ENCODE measurements at places on chromosomes 16 and 17.
A peak's percentile ranks its signal among the peaks of the same experiment; 100 is the strongest.

DNA sequence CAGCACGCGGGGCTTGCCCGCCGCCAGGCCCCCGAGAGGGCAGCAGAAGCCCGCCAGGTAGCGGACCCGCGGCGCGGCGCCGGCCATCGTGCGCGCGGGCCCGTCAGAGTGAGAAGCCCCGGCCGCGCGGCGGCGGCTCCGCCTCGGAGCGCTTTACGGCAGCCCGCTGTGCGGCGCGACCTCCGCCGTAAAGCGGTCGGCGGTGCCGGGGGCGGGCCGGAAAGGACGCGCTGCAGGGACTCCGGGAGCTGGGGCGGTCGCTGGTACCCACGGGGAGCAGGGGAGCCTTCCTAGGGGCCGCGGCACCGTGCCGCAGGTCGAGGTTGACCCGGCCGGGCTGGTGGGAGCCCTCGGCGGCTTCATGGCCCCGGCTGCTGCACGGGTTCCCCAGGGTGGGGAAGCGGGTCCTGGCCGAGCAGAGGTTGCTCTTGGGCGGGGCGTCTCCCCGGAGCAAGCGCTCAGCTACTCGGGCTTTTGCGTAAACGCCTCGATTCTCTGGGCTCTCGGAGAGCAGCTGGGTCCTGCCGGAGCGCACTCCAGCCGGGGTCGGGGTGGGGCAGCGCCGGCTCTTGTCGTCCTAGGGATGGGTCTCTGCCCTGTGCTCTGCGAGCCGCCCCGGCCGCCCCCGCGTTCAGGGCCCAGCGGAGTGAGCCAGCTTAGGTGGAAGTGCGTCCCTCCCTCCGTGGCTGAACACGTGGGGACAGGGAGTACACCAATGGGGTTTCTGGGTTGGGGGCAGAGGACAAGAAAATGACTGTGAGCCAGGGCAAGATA is at the start of gene FAAP100:
Gene FAAP100, minus strand, starts transcription at position 110 of the 774 bp plus-strand sequence. Its CDS starts 23 bp downstream, at position 87.
- DNase-seq, result peak; percentile 98

- DNase-seq, result no peak
Observed at GRCh38 chr16:63749276-63749675, 1372.6 kb downstream of the CDH11 start.

- peak; percentile 71 for DNase-seq
Observed at GRCh38 chr17:81735264-81736102, 23.4 kb downstream of the SLC25A10 start.

DNA sequence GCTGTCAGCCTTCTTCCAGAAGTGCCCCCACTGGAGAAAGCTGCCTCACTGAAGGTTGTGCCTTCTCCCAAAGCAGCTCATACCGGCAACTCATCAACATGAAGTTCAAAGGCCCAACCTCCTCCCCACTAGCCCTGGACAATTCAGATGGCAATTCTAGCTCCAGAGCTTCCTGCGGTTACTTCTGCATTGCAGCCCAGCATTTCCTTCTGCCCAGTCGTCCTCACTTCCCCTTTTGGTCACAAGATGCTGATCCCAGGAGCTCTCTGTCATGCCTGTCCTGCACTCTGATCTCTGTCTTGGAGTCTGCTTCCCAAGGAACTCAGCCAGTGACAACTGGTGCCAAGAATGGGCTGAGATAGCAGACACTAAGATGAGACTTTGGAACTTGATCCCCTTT is 178.2 kb upstream of the SOX9 start:
- DNase-seq, result no peak

DNA sequence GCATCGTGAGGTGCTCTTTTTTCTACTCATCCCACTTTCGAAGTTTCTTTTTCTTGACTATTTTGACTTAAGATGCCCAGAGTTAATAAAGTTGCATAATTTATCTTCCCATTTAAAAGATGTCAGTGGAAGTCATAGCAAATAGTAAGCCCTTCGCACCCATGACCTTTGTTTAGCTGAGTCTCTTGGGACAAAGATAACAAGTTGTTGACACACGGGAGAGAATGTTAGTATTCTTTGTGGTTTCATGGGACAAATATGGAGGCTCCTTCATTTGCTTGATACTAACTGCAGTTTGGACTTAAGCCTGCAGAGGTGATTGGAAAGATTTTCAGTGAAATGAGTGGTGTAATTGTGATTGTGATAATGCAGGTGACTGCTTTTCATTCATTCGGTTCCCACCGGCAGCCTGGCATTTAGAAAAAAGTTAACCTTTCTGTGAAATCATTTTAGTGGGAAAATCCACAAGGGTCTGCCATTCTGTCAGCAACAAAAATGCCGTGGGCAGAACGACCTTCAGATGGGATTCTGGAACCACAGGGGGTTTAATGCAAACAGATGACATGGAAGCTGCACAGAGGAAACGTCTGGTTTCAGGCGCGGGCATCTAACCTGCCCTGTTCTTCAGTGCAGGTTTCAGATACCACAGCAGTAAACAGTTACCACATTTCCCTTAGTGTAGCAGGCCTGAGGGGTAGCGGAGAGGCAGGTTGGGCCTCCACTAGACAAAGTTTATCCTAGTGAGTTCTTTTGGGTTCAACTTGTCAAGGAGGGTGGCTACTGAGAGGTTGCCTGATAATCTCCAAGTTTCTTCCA is 123.0 kb downstream of the RPTOR start:
- DNase-seq, result no peak

DNA sequence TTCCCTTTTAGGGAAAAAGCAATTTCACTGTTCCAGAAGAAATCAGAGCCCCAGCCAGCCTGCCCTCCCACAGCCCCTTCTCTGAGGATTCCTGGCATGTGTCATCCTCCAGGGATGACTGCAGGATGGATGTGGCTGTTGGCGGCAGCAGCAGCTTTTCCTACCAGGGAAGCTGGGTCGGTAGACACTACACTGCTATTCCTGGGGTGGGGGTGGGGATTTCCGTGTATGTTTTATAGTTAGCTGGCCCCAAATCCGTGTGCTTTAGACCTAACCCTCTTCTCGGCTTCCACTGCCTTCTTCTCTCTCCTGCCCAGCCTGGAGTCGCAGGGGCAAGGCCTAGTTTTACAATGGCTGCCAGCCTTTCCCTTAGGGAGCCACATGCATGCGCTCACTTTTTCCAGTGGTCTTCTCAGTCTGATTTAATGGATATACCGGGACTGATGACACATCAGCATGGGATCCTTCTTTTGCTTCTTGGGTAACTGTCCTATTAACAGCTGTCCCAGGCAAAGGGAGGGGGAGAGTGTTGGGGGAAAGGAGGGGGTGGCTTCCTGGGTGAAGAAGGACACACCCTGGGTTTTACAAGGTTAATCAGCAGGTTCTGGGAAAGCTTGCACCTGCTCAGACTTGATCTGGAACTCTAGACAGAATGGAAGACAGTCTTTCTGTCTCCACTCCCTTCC is 2.7 kb upstream of the NFE2L1 start:
- DNase-seq, result no peak

- no peak for DNase-seq
Observed at GRCh38 chr16:62079236-62079635, 43.0 kb upstream of the CDH8 start.

DNA sequence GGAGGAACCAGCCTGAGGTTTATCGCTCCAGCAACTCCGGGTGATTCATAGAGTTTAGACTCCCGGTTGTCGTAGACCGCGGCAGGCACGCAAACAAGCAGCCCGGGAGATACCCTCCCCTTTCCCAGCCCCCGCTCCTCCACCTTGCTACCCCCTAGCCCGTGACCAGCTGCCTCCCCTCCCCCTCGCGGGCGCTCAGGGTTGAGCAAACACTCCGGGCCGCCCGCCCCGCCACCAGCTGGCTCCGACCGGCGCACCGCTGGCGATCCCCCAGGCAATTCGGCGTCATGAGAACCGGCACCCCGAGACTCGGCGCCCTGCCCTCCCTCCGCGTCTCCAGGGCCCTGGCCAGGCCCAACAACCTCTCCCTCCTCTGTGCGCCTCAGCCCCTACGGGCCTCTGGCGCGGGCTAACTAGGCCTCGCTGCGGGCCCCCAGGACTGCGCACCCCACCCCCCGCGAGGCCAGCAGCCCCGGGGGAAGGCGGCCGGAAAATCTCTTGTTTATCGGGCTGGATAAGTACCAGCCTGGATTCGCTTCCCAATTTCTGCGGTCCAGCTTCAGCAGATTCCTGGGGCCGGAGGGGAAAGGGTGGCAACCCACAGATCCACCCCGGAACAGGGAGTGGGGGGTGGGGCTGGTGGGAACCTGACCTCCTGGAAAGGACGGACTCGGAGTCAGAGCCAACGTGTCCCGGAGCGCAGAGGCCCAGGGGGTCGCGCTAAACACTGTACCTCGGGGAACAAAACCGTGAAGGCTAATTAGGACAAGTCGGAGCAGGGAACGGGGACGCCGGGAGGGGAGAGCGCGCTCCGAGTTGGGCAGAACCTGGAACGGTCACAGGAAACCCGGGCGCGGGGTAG is 951 bp upstream of the GPRC5C start:
- peak; percentile 85 for DNase-seq

GRCh38 chr16:893360-893759 is 77.4 kb downstream of the LMF1 start:
- no peak for DNase-seq

- DNase-seq, result no peak
Observed at GRCh38 chr16:12995721-12996372, 94.4 kb downstream of the SHISA9 start.

GRCh38 chr17:46947216-46947615 is 24.3 kb downstream of the GOSR2 start:
- DNase-seq, result no peak

- DNase-seq, result no peak
Observed at GRCh38 chr17:82957961-82958561, 118.2 kb upstream of the ZNF750 start.

DNA sequence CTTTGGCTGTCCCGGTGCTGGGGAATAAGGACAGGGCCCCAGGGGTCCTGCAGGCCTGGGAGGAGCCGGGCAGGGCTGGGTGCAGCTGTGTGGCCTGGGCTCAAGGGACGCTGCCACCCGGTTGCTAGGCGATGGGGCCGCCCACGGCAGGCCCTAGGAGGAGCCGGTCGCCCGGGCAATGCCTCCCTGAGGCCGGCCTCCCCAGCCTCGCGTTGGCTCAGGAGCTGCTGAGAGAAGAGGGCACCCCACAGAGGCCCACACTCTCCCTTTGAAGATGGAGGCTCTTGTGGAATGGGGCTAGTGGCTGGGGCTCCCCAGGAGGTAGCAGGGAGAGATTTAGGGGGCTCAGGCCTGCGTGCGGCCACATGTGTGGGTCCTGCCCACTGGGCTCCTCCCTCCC is at the start of gene CIBAR2:
Gene CIBAR2, minus strand, starts transcription at position 109 of the 400 bp plus-strand sequence. CDS start 120 bp downstream, outside the sequence.
- DNase-seq, result no peak

GRCh38 chr16:69217433-69217832 is 30.5 kb downstream of the SNTB2 start:
- no peak for DNase-seq

DNA sequence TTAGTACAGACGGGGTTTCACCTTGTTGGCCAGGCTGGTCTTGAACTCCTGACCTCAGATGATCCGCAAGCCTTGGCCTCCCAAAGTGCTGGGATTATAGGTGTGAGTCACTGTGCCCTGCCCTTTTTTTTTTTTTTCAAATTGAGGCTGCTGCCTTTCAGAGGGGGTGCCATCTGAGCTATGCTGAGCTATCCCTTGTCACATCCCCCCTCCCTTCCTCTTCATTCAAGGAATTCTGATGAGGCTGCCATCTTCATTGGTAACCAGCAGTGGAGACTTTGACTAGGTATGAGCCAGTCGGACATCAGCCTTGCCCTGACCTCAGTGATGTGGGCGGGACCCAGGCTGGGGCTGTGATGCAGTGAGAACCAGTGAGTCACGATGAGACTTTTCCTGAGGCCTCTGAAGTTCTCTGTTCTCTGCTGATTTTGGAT is 24.4 kb upstream of the GPT2 start:
- no peak for DNase-seq

DNA sequence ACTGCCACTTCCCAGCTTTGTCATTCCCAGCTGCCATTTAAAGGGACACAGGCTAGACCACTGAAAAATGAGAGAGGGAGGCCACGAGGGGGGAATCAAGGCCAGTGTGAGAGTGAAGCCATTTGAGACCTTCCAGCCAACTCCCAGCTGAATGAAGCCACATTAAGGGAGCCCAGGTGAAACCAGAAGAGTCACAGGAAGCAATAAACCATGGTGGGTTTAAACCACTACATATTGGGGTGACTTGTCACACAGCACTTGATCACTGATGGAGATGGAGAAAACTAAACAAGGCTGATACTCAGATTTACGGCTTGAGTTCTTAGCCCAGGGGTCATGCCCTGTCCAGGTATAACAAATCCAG is 2.8 kb upstream of the NUBP1 start:
- DNase-seq, result no peak

DNA sequence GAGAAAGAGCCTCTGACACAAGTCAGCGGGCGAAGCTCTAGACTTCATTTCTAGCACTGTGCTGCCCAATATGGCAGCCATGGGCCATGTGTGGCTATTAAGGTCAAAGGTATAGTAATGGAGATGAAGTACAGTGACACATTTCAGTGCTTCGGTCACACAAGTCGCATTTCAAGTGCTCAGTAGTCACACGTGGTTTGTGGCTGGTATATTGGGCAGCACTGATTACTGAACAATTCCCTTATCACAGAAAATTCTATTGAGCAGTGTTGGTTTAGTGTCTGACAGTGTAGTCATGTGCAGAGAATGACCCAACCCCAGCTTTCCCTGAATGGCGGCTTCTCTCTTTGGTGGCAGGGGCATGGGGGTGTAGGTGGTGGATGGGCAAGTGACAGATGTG is 84.9 kb upstream of the SDK2 start:
- DNase-seq, result no peak

GRCh38 chr16:58647107-58647506 is 17.5 kb upstream of the CNOT1 start:
- no peak for DNase-seq

DNA sequence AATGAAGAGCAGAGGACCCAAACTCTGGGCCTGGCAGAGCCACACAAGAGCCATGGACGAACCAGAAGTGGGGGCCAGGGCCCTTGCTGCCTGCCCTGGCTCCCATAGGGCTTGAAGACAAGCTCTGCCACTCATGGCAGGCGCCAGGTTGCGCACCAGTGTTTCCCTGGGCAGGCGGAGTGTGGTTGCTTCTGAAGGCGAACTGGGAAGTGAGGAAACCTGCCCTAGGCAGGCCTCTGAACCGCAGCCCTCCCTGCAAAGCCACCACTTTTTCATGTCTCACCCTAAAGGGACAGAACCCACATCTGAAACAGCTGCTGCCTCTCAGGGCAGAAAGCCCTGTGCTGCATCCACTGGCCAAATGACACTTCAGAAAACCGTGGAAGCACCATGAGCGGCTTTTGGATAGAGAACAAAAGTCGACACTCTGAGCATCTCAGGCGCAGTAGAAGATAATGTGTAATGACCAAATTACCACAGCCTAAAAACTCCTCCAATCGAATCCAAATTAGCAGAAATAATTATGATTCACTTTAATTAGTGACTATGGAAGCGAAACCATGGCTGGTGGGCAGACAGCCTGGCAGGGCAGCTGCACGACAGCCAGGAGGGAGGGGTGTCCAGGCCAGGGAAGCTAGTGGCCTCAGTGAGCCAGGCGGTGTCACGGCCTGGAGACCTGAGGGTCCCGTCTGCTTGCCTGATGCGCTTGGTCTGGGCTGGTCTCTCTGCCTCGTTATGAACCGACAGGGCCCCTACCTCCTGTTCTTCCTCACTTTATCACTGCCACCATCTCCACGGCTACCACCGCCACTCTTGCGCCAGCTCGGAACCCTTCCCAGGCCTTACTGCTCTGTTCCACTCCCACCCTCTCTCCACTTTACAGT is 59.1 kb downstream of the PRMT7 start:
- DNase-seq, result peak; percentile 83
